Hepatocyte (in vitro differentiated cells): ENCODE measurements at places on chromosomes 7 and 10. TPM values are rescaled to one million over a fixed set of nuclear protein-coding genes. Genes with fewer than 3 reads are reported as not detected.

Gene UNC5B
- polyA plus RNA-seq: 10.9 and 12.7 TPM in 2 replicates

Gene ACBD7
- polyA plus RNA-seq: 0.36 and 0.38 TPM in 2 replicates

Gene TMEM273
- polyA plus RNA-seq: 1.9 TPM in 1 of 2 replicates, not detected in the other

Gene ANKRD1
- 43.4 and 49.5 TPM in 2 replicates for polyA plus RNA-seq

Gene TRIM50
- polyA plus RNA-seq: 9.0 and 10.8 TPM in 2 replicates

Gene ERV3-1
- 18.6 and 26.3 TPM in 2 replicates for polyA plus RNA-seq

Gene GOLGA7B
- polyA plus RNA-seq: 0.11 and 0.15 TPM in 2 replicates

Gene SPDYE6
- polyA plus RNA-seq: 0.68 and 1.0 TPM in 2 replicates

Gene GRID2IP
- 0.25 TPM in 1 of 2 replicates, not detected in the other for polyA plus RNA-seq

Gene MMRN2
- polyA plus RNA-seq: 1.9 and 2.2 TPM in 2 replicates

Gene NEUROG3
- polyA plus RNA-seq: 0.87 and 1.2 TPM in 2 replicates

Gene PLAU
- polyA plus RNA-seq: 10.4 and 11.1 TPM in 2 replicates

Gene TMEM139
- polyA plus RNA-seq: 9.1 and 15.6 TPM in 2 replicates

Gene KLF14
- 0.16 and 0.46 TPM in 2 replicates for polyA plus RNA-seq

Gene GPR26
- polyA plus RNA-seq: not detected in 2 replicates

Gene CYP17A1
- not detected in 2 replicates for polyA plus RNA-seq

Gene XRCC2
- polyA plus RNA-seq: 1.1 and 1.2 TPM in 2 replicates

Gene VSTM2A
- not detected in 2 replicates for polyA plus RNA-seq

Gene FAM25G
- 0.57 TPM in 1 of 2 replicates, not detected in the other for polyA plus RNA-seq

Gene TAS2R41
- not detected in 2 replicates for polyA plus RNA-seq

Gene GHRHR
- 0.85 TPM in 1 of 2 replicates, not detected in the other for polyA plus RNA-seq

Gene TFEC
- polyA plus RNA-seq: 11.8 and 13.4 TPM in 2 replicates

Gene LIPN
- not detected in 2 replicates for polyA plus RNA-seq

Gene PRSS2
- 241 and 273 TPM in 2 replicates for polyA plus RNA-seq

Gene GPR85
- 0.31 TPM in 1 of 2 replicates, not detected in the other for polyA plus RNA-seq

Gene BTBD16
- 0.24 and 0.74 TPM in 2 replicates for polyA plus RNA-seq

Gene SNX10
- polyA plus RNA-seq: 5.4 and 6.1 TPM in 2 replicates

Gene HSPA12A
- 8.7 and 10.7 TPM in 2 replicates for polyA plus RNA-seq

Gene CNTNAP2
- polyA plus RNA-seq: 7.4 and 7.5 TPM in 2 replicates

Gene CFAP69
- polyA plus RNA-seq: 1.6 and 1.7 TPM in 2 replicates

Gene MOGAT3
- polyA plus RNA-seq: 10.5 and 14.0 TPM in 2 replicates

Gene DNAJC30
- polyA plus RNA-seq: 13.9 and 15.3 TPM in 2 replicates

Gene HOXA6
- 0.16 and 0.23 TPM in 2 replicates for polyA plus RNA-seq

Gene WDFY4
- polyA plus RNA-seq: 0.91 TPM in 1 of 2 replicates, not detected in the other

Gene INSYN2A
- polyA plus RNA-seq: 0.77 and 1.7 TPM in 2 replicates

Gene C10orf105
- 0.21 TPM in 1 of 2 replicates, not detected in the other for polyA plus RNA-seq
